ENCODE measurements at places on chromosomes 6 and 20.

GRCh38 chr6:130681028-130681427, 146.2 kb upstream of the SMLR1 start:
- DNase-seq, result no peak

DNA sequence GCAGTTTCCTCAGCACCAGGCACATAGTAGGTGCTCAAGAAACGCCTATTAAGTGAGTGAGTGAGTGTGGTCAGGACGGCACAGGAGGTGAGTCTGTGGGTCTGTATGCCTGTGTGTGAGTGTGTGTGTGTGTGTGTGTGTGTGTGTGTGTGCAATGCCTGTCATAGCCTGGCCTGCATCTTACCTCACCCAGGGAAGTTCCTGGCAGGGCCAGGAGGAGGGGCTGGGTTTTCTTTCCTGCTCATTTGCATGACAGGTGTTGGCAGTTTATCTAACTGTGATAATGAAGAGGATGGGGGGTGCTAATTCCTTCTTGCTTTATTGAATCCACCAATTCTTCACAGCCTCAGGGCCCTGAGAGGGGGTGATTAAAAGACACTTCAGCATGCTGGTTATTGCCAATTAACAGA, 146.7 kb upstream of the MLN start:
- no peak for DNase-seq

DNA sequence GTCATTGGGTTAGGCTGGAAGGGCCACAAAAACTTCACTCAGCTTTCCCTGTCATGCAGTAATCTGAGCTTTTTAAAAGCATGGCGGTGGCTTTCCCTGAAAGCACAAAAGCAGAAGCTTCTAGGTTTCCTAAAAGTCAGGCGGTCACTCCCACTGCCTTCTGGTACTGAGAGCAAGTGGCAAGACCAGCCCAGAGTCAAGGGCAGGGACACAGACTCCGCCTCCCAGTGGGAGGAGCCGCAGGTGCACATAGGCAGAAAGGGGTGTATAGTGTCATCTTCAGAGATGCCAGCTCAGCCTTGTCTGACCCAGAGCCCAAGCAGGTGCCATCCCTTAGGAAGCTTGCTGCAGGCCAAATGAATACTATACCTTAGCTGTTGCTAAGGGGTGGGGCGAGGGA, 18.0 kb upstream of the PACSIN1 start:
- no peak for DNase-seq

GRCh38 chr6:40164345-40164755, 230.1 kb upstream of the MOCS1 start:
- DNase-seq, result no peak

GRCh38 chr6:5723841-5724691, 282.7 kb downstream of the NRN1 start:
- peak; percentile 70 for DNase-seq

DNA sequence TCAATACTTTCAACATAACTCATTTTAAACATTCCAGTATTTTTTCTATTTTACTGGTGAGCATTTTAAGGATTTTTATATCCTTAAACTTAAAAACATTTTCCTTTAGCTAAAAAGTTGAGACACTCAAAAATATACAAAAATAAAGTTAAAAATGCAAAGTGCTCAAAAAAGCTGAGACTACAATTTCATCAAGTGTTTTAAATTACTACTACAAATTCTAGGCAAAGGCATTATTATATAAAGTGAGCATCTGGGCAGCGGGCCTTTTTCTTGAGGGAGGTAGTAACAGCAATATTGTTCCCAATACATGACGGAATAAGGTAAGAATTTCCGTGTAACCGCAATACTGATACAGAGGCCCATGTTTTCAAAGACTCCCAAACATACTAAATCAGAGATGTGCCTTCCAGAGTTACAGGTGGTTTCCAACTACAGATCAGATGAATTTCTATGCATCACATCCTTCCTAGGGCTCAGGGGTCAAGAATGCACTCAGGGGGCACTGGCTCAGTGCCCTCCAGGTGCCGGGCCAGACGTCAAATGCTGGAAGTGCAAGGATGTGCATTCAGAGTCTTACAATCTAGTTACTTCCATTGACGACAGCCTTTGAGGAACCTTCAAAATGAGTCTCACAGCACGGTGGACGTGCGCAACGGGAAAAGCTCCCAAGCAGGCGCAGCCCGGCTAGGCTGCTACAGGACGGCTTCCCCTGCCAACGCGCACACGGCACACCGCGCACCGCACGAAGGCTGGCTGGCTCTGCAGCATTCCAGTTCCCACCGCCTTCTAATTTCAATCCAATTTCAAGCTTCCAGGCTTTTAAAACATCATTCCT, 1.7 kb downstream of the PHF10 start:
- DNase-seq, result no peak

- no peak for DNase-seq
These were observed 25.8 kb upstream of the TNFRSF21 start for GRCh38 chr6:47335466-47335865.

DNA sequence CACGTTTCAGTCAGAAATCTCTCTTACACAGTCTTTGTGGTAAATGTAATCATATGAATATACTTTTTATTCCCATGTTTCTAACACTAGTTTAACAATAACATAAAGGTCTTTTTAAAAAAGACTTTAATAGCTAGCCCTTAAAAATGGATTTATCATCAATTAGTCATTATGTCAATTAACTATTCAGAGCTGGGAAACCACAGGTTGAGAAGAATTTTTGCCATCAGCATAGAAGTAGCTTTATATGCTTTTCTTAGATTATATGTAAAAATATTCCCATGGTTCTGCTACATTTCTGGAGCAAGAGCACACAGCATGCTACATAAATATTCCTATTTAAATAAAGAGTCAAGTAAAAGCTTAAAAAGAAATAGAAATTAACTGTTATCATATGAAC, 35.5 kb downstream of the ASCC3 start:
- no peak for DNase-seq

DNA sequence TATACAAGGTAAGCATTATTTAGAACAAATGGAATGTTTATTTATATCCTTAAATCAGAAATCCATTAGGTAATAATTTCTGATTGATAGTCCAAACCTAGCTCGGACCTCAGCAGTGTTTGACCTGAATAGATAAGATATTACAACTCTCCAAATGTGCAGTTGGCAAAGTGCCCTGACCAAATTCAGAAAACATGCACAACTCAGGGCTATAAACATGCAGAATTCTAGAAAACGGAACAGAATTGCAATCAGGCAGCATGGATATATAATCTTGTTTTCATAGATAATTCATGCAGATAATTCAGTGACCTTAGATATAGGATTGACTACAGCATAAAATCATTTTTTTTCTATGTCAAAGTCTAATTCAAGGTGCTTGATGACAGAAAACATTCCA, 626.6 kb upstream of the CITED2 start:
- DNase-seq, result no peak

- no peak for DNase-seq
These were observed 6.8 kb downstream of the C6orf52 start for GRCh38 chr6:10687582-10687981.

DNA sequence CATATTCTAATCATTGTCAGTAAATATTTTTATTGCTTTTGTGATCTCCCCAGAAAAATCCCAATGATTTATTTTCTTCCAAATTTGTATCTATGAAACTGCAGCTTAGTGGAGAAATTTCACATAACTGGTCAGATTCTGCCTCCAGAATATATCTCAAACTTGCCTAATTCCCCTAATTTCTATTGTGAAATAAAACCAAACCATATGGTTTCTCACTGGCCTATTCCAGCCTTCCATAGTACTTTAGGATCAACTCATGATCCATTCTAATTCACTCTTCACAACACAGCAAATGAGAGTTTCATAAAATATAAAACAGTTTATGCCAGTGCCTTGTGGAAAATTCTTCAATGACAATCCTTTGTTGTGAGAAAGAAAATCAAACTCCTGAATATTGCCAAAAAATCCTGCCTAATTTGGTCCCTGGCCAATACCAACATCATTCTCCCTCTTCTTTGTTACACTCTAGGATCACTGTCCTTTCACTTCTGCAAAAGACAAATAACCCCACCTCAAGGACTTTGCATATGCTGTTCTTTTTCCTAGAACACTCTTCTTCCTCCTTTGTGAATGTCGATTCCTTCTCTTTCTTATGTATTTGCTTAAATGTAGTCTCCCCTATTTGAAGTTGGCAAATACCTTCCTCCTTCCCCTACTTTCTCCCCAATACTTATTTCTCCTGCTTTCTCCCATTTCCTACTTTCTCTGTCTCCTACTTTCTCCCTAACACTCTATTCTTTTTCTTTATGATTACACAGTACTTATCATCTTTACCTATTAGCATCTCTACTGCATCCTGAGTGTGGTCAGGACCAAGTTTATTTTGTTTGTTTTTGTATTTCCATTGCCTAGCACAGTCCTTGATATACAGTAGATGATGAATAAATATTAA, 587.5 kb downstream of the RFPL4B start:
- no peak for DNase-seq

DNA sequence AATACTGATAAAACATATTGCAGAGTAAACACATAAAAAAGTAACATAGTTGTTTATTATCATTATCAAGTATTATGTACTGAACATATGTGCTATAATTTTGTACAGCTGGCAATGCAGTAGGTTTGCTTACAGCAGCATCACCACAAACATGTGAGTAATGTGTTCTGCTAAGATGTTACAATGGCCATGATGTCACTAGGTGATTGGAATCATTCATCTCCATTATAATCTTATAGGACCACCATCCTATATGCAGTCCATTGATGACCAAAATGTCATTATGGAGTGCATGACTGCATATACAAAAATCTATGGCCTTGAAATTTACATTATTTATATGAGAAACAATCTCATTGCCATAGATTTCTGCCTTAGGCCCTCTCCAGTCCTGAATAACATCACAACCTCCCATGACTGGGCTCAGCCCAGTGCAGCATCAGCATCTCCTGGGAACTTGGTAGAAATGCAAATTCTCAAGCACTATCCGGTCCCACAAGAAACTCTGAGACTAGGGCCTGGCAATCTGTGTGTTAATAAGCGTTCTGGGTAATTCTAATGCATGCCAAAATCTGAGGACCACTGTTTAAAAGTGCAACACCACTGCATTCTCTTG, 352.0 kb upstream of the MARCKS start:
- DNase-seq, result no peak

- DNase-seq, result no peak
These were observed 735 bp downstream of the FAM135A start for GRCh38 chr6:70413992-70414494.
